Dermis microvascular lymphatic vessel endothelial cell (primary cell): ENCODE measurements at places on chromosomes 5 and 9. TPM values are rescaled to one million over a fixed set of nuclear protein-coding genes. Genes with fewer than 3 reads are reported as not detected.

The RASEF gene
- under 0.01 TPM in 2 replicates for total RNA-seq

GRCh38 chr5:177456976-177457851 lies 10.6 kb downstream of the PRR7 start:
- DNase-seq = peak; percentile 97

- no peak for DNase-seq
Observed at GRCh38 chr5:88661806-88662207, 221.2 kb downstream of the MEF2C start.

DNA sequence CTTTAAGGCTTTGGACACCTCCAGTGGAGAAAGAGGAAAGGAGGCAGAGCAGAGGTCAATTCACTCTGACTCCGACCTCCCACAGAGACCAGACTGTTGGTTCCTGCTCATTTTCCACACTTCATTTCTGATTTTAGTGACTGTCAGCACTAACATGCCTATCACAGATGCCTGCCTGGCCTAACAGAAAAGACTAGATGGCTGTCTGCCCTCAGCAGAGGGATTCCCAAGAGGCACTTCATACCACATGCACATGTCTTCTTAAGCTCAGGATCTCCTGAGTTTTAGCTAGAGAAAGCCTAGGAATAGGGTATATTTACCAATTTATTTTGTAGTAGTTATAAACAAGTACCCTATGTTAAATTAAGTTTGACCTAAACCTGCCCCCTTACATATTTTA lies 336.0 kb downstream of the ENC1 start:
- no peak for DNase-seq
